Fibroblast of mammary gland (primary cell): ENCODE measurements at places on chromosomes 6 and 20.

- DNase-seq = no peak
These were observed 164.5 kb downstream of the ERMARD start for GRCh38 chr6:169915769-169916550.

DNA sequence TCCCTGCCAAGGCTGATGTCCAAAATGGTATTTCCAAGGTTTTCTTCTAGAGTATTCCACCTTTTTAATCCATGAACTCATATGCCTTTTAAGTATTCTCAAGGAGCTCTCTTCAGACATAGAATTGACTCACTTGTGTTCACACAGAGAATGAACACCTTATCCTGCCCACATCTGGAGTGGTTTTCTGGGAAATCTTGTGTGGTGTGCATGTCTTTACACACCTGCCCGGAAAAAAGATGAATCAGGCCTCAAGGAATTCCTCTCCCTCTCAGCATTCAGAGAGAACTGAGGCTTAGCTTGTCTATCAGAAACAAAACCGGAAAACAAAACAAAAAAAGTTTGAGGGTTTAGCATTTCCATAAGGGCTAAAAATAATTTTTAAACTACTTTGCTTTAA is 148.8 kb downstream of the TFAP2A start:
- DNase-seq = no peak

- no peak for DNase-seq
These were observed 33.3 kb upstream of the EZR start for GRCh38 chr6:158852312-158853071.

DNA sequence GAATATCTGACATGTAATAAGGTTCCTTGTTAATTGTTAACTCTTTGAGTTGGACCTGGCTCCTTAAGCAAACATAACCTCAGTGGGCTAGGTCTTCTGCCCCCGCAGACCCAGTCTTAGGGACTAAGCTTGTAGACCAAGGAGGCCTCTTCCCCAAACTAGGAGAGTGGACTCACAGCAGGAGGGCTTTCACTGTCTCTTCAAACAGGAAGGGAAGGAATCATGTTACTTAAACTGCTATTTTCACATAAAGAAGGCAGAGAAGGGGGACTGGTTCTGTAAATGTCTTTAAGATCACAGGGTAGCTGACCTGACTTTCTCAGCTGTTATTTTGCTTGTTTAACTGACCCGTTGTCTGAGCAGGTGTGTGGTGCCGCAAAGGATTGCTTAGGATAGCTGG is 34.9 kb upstream of the PRDM1 start:
- no peak for DNase-seq

GRCh38 chr6:136334853-136335252 is 45.2 kb upstream of the BCLAF1 start:
- DNase-seq = no peak

- no peak for DNase-seq
These were observed 9.8 kb downstream of the ZBP1 start for GRCh38 chr20:57610261-57610952.

GRCh38 chr20:17417225-17417624 is 114.0 kb downstream of the BFSP1 start:
- DNase-seq = peak; percentile 5

DNA sequence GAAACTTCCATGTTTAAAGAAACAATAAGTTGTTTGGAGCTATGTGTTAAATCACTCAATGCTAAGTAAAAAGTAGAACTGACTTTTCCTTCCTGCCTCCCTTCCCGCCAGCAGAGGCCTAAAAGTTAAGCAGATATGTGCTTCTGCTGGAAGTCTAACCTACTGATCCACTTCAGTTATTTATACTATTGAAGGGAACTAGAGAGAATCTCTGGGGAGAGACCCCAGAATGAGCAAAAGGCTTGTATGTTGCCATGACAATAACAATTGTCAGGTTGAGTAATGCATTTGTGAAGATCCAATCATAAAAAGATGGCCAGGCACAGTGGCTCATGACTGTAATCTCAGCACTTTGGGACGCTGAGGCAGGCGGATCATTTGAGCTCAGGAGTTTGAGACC is 24.7 kb downstream of the MGME1 start:
- no peak for DNase-seq

DNA sequence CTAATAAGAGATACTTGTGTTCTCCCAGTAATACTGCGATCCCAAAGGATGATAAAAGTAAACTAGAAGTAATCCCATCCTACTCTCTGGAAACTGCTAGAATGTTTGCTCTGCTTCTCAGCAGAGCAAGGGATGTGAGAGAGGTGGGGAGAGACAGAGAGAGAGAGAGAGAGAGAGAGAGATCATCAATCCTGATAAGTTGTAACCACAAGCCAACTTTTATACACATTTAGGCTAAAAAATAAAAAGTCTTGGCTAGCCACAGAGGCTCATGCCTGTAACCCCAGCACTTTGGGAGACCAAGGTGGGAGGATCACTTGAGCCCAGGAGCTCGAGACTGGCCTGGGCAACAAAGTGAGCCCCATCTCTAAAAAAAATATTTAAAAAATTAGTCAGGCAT is 16.0 kb upstream of the TRIM38 start:
- DNase-seq = no peak

GRCh38 chr6:143449714-143450452 is 612 bp downstream of the ADAT2 start:
- peak; percentile 60 for DNase-seq

GRCh38 chr6:121695329-121695728 is 259.9 kb downstream of the GJA1 start:
- DNase-seq = no peak

DNA sequence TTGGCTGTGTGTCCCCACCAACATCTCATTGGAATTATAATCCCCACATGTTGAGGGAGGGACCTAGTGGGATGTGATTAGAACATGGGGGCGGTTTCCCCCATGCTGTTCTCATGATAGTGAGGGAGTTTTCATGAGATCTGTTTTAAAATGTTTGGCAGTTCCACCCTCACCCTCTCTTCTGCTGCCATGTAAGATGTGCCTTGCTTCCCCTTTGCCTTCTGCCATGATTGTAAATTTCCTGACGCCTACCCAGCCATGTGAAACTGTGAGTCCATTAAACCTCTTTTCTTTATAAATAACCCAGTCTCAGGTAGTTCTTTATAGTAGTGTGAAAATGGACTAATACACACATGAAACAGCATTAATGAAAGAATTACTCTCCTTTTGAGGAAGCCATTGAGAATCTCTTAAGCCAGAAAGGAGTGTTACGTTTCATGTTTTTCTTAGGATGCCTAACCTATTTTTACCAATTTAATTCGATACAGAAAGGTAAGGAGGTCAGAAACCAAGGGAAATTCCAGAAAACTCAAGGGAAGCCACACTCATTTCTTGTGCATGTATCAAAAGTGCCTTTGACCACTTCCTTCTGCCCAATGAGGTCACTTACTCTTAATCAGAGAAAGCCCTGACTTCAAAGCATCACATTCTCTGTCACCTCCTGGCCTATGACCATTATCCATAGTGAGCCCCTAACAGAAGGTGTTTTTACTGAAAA is 24.7 kb upstream of the HINT3 start:
- DNase-seq = no peak

DNA sequence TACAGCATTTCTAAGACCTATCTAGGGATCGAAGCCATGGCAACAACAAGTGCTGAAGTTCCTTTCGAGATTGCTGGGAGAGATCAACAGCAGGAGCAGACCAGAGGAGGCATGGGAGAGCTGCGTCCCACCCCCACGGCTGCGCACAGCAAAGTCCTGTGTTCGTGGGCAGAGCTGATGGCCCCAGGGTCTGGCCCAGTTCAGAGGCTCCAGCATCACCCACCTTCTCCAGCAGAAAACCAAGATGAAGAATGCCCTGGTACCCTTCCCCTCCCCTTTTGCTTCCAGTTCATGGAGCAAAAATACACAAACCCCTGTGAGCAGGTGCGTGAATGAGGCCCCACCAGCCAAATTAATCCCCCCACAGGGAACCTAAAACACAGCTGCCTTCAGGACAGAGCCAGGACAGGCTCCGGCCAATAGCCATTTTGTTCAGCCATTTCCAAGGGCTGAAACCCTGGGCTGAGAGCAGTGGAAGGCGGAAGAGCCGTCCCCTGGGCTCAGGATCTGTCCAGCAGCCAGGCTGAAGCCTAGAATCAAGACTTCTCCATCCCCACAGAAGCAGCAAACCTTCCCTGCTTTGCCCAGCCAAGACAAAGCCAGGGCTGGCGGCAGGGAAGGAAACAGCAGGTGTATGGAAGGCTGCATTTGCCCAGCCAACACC is 102.8 kb downstream of the PREX1 start:
- DNase-seq = no peak

DNA sequence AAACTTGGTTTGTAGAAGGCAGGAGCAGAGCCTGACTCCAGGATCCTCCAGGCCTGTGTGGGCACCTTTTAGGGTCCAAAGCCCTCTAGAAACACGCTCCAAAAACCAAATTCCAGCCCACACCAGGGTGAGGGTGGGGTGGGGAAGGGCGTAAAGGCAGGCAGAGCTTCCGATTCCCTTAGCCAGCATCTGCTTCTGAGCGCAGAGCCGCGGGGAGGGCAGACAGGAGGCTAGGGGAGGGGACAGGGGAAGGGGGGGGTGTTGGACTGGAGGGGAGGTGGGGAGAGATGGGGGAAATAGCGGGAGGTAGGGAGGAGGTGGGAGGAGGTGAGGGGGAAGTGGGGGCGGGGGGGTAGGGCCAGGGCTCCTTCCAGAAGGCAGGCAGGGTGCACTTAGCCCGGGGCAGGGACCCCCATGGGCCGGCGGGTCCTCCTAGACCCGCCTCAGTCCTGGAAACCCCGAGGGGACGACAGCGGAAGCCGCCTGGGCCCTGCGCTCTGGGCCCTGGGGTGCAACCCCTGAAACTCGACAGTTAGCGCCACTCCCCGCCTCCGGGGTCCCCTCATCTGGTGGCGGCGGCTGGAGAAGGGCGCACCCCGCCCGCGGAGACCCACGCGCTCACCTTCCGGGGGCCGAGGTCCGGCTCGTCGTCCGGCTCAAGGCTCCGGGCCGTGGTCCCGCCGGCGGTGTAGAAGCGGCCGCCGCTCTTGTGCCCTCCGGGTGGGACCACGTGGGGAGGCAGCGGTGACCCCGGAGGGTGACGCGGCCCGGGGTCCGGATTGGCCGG is 22.0 kb upstream of the FRMD1 start:
- DNase-seq = no peak

GRCh38 chr6:166588691-166589336 is 2.3 kb upstream of the RAMACL start:
- DNase-seq = peak; percentile 54

DNA sequence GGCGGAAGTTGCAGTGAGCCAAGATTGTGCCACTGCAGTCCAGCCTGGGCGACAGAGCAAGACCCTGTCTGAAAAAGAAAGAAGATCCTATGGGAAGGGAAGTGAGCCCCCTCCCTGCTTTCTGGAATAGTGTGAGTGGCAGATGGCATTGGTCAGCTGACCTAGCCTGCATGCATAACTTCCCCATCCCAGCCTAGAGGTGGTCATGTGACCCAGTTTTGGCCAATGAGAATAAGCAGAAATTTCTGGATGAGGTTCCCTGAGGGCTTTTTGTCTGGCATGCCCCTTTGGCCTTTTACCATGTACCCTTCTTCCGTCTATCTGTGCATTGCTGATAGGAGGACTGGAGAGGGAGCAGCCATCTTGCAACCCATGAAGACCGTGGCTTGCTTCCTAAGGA is 269.3 kb downstream of the NRN1 start:
- DNase-seq = no peak
